ENCODE measurements at places on chromosomes 11 and 22.

DNA sequence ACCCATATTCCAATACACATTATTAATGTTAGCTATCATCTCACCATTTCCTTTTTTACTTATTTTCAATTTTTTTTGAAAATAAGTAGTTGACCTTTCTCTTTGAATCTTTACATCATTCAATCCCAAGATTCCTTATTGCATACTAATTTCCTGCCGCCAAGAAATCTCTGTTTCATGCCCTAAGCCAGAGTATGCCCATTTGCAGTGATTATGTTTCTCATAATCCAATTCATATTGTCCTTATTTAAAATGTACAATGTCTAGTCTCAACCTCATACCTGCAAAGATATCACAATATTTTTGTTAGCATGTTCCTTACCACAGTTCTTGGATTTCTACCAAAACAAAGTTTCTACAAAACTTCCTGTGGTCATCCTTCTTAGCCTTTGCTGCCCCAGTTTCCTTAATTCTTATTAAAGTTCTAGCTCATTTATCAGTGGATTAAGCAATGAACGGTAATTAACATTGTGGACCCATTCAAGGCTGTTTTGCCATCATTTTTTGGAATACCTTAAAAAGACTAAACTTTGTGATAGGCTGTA, 75.3 kb downstream of the CD44 start:
- no peak for DNase-seq

DNA sequence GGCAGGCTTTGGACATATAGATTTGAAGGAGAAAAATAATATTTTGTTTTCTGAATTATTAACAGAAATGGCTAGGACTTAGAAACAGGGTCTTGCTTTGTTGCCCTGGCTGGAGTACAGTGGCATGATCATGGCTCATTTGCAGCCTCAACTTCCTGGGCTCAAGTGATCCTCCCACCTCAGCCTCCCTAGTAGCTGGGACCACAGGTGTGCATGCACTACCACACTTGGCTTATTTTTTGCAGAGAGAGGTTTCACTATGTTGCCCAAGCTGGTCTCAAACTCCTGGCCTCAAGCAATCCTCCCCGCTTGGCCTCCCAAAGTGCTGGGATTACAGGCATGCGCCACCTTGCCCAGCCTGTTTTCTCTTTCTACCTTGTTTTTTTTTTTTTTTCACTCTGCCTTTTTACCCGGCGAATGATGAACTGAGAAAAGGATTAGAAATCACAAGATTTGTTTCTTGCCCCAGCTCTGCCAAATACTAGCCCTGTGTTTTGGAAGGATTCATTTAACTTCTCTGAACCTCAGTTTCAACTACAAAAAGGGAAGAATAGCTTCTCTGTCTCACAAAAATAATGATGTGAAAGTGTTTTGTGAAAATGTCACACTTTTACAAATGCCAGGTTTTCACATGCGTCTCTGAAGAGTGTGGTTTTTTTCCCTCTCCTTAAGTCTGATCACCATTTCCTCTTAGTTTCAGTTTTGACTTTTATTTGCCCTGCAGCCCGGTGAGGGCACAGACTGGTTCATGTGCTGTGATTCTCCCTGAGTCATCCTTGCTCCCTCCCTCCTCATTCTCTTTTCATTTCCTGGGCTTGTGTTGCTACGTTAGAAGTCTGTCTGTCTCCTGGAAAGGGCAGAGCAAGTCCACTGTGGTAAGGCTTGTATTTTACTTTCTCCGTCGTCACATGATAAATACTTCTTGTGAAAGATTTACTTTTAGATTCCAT, 67.7 kb downstream of the BCL2L13 start:
- DNase-seq = peak; percentile 67

DNA sequence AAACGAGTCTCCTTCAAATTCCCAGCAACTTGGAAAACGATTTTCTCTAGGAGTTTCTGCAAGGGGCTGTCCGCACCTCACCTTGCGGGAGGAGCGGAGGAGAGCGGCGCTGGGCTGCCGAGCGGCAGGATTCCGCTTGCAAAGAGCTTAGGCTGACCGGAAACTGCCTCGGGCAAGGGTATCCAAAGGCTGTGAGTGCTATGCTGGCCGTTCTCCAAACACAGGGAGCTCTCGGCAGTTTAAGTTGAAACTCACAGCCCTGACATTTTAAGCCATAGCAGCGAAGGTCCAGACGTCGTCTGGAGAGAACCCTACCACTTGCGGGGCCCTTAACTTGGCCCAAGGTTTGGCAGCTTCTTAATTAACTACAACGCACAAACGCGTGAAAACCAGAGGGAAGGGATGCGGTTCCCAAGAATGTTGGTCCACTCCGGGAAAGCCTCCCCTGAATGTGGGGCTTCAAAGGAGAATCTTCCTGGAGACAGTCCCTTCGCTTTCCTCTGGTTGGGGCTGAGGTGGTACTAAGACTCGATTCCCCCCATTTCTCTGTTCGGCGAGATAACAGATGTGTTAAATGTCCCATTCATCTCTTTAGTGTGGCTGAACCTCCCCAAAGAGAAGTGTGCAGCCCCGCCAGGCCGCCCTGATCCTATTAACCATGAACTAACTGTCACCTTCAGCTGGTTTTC, 1.1 kb upstream of the DBX1 start:
- no peak for DNase-seq

DNA sequence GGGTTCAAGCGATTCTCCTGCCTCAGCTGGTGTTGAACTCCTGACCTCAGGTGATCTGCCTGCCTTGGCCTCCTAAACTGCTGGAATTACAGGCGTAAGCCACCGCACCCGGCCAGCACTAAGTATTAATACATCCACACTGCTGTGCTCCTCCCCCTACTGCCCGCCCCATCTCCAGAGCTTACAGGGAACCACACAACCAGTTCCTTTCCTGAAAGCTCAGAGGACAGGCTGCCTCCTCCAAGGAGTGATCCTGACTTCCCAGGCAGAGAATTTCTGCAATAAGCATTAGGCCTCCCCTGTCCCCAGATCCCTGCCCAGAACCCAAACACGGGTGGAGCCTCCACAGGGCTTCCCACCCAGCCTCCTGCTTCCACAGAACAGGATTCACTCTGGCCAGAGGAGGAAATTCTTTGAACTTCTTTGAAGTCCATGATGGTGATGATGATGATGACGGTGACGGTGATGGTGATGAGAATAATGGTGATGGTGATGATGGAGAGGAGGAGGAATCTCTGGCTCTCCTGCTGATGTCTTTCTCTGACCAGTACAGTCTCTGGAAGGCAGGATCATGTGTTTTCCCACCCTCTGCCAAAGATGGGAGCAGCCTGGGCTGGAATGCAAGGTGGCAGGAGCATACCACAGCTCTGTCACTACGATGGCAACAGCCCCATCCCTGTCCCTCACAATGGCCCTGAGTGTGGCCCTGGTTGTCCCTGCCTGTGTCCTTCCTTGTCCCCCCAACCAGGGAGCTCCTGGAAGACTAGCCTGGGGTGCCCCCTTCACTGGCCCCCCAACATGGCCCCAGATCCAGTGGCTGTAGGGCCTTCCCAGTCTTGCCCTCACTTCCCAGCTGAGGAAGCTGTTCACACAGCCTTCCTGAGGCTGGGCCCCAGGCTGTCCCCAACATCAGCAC, 33.5 kb upstream of the CSNK1E start:
- no peak for DNase-seq

- DNase-seq = no peak
These were observed 540 bp downstream of the MS4A14 start for GRCh38 chr11:60396799-60397198.

DNA sequence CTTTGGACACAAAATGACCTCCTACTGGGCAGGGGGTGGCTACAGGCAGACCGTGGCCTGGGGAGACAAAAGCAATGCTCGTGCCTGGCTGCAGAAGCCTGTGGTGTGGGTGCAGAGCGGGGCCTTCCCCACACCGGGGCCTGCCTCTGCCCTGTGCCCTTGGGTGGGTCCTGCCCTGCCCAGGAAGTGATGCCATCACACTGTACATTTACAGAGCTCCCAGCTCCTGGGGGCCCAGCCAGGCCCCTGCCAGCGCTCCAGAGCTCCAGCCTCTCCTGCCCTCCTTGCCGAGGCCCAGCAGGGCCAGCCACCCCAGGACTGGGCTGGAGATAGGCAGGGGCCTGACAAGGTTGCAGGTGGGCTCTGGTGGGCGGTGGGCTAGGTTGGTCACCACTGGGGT, 40.1 kb downstream of the MUC5B start:
- DNase-seq = peak; percentile 41

Data from activated naive CD4-positive, alpha-beta T cell treated with anti-CD3 and anti-CD28 coated beads for 36 hours (primary cell).